ENCODE measurements at places on chromosomes 5 and 9.

GRCh38 chr5:176540956-176541337 lies 3.7 kb upstream of the RNF44 start:
- no peak for DNase-seq

DNA sequence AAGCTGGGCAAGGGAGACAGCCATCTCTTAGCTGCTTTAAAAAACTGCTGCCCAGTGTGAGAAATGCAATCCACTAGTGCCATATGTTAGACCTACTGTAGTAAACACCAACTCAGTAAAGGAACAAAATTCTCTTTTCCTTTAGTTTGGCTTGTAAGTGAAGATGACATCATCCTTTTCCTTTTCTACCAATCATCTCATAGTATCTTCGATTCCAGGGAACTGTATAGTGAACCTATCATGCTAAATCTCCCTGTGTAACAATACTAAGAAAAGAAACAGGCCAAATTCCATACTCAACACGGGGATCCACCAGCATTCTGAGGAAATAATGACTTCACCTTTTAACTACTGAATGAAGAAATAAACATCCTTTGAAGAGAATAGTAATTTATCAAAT lies 100.1 kb downstream of the RAPGEF6 start:
- no peak for DNase-seq

DNA sequence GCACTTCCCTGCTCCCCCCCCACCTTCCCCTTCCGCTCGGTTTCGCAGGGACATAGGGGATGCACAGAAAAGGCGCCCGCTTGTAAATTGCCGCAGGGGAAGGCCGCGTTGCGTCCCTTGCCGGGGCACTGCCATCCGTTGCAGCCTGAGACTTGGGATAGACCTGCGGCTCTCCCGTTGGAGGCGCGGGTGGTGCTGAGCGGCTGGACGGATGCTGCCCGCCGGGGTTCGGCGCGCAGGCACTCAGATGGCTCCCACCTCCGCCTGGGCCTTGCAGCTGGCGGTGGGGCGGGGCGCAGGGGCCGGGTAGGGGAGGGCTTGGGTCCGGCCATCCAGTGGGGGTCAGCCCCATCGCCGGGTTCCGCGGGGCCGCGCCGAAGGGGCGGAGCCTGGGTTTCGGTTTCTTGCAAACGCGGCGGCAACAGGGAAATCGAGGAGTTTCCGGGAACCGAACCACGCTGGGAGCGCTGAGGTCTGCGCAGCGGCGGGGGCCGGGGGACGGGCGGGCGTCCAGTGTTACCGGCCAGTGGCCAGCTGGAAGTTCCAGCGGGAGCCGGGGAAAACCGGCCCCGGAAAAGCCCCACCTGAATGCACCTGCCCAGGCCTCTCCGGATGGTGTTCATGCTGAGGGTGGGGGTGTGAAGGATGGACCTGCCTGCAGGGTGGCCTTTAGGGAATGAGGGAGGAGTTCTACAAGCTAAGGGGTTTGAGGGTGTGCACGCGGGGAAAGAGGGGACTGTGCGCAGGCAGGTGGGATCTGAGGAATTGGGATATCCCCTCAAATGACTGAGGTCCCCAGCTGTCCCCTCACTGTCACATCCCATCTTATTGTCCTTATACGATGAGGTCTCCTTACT lies 6.3 kb upstream of the IRF1 start:
- no peak for DNase-seq

GRCh38 chr9:38015266-38015665 lies 53.8 kb downstream of the SHB start:
- no peak for DNase-seq

DNA sequence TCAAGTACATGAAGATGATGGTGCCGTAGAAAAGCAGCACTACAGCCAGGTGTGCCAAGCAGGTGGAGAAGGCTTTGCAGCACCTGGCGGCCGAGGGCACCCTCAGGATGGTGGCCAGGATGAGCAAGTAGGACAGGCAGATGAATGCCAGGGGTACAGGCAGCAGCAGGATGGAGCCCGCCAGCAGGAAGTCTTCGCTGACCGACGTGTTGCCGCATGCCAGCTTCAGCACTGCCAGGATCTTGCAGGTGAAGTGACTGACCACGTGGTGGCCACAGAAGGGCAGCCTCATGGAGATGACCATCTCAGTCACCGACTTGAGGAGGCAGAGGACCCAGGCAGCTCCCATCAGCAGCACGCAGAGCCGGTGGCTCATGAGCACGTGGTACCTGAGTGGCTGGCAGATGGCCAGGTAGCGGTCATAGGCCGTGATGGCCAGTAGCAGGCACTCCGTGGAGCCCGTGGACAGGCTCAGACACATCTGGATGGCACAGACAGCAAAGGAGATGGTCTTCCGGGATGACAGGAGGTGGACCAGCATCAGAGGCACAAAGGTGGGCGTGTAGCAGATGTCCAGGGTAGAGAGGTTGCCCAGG lies 482 bp downstream of the OR13J1 start:
- DNase-seq = no peak

- no peak for DNase-seq
Measured at GRCh38 chr9:95937131-95937530, 61.6 kb downstream of the ERCC6L2 start.
